ENCODE measurements at places on chromosomes 7 and 10. TPM values are rescaled to one million over a fixed set of nuclear protein-coding genes. Genes with fewer than 3 reads are reported as not detected.

- DNase-seq = no peak
Observed at GRCh38 chr10:121373411-121373810, 224.8 kb downstream of the FGFR2 start.

NYAP1 gene
- 0.16 TPM for polyA plus RNA-seq

- DNase-seq = no peak
Observed at GRCh38 chr7:43431020-43431595, 151.8 kb upstream of the STK17A start.

- no peak for DNase-seq
Observed at GRCh38 chr7:47565640-47566250, 16.2 kb downstream of the TNS3 start.

DNA sequence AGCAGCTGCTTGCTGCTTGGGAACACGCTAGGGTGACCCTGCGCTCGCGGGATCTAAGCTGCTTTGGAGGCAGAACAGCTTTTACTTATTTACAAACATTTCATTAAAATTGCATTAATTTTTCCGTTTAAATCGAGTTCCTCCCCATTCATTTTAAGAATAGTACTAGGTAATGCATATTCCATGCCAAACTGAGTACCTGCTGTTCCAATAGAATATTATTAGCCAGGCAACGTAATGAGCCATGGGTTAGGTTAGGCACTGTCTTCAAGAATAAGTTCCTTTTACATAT, 860 bp downstream of the EXOC6 start:
- no peak for DNase-seq

DNA sequence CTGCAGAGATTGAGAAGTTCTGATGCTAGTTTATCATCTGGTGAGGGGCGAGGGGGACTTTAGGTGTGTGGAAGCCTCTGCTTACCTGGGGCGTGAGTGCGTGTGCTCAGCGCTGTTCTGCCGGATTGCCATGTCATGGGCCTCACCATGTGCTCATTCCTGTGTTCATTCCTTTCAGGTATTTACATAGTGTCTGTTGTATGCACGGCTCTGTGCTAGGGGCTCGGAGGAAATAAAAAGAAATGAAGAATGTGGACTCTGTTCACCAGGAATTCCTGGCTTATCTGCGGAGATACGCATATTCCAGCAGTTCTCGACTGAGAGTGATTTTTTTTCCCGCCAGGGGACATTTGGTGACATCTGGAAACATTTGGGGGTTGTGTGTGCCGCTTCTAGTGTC, 152.0 kb downstream of the CAMK1D start:
- DNase-seq = no peak

PAPSS2 gene
- polyA plus RNA-seq = 1.1 TPM

GRCh38 chr10:63430091-63430998, 35.4 kb downstream of the JMJD1C start:
- DNase-seq = peak; percentile 15

UBTD1 gene
- 19.3 TPM for polyA plus RNA-seq

DNA sequence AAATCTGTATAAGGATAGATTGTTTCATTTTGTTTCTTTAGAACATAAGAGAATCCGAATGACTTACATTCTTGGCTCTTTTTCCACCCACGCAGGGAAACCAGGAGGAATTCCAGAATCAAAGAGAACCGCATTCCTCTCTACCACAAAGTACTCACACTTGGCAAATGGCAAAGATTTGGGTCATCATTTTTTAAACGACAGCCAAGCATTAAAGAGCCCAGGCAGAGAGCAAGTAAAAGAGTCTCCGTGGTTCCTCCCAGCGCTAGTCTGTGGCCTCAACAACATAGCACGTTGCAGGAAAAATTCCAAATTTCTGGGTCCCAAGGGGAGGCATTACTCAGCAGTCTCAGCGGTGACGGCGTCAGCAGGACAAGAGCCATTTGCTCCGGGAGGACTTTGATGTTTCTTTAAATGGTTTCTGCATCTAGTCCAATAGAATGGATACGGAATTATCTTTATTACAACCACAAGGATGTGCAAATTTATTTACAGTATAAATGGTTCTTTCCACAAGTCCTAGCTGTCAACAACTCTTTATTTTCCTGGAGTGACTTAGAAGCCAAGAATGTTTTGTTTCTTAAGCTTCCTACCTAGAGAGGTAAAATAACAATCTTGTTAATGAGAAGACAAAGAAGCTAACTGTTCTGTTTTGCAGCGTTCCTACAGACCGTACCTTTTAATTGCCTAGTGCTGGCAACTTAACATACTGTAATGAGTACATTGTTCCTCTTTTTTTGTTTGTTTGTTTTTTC, 232.5 kb downstream of the SKIDA1 start:
- DNase-seq = peak; percentile 79

GRCh38 chr7:142352543-142352942, 94.7 kb upstream of the PRSS58 start:
- DNase-seq = no peak

GRCh38 chr7:94829987-94830386, 77.4 kb upstream of the PPP1R9A start:
- no peak for DNase-seq

LBX1 gene
- not detected for polyA plus RNA-seq

GRCh38 chr7:2228921-2229320, 3.8 kb downstream of the MAD1L1 start:
- no peak for DNase-seq

MKX gene
- 0.01 TPM for polyA plus RNA-seq

WASHC2A gene
- 38.0 TPM for polyA plus RNA-seq

DNA sequence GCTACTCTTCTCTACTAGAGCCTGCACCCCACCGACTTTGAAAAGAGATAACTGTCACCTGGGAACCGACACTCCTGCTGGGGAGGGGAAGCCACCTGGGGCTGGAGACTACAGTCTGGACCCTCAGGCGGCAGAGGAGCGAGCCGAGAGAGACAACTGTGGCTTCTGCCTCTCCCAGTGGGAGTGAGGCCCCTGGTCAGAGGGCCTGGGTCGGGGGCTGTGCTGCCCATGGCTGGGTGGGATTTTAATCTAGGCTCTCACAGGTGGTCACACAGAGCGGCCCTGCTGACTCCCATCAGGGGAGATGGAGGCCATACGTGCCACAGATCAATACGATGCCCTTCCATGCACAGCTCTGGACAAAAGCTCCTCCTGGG, 372.1 kb downstream of the DNAJB6 start:
- DNase-seq = no peak

Measured in keratinocyte (primary cell).